NCI-H1436 treated with DMSO at 0.1 percent for 48 hours (cell line): ENCODE measurements at places on chromosomes 16 and 17.

DNA sequence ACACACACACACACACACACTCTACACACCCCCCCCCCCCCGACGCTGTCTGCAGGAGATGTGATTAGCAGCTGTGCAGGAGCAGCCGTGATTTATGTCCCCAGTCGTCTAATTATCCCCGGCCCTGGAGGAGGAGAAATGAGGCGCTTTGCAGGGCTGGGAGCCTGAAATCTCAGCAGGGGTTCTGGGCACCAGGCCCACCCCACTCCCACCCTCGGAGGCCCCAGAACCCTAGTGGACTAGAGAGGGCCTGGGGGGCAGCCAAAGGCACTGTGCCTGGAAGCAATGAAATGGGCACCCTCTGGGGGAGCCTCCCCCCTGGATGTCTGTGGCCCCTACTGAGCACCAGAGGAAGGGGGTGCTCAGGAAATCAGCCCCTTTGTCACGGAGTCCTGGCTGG, 134.2 kb upstream of the CIBAR2 start:
- no peak for DNase-seq

DNA sequence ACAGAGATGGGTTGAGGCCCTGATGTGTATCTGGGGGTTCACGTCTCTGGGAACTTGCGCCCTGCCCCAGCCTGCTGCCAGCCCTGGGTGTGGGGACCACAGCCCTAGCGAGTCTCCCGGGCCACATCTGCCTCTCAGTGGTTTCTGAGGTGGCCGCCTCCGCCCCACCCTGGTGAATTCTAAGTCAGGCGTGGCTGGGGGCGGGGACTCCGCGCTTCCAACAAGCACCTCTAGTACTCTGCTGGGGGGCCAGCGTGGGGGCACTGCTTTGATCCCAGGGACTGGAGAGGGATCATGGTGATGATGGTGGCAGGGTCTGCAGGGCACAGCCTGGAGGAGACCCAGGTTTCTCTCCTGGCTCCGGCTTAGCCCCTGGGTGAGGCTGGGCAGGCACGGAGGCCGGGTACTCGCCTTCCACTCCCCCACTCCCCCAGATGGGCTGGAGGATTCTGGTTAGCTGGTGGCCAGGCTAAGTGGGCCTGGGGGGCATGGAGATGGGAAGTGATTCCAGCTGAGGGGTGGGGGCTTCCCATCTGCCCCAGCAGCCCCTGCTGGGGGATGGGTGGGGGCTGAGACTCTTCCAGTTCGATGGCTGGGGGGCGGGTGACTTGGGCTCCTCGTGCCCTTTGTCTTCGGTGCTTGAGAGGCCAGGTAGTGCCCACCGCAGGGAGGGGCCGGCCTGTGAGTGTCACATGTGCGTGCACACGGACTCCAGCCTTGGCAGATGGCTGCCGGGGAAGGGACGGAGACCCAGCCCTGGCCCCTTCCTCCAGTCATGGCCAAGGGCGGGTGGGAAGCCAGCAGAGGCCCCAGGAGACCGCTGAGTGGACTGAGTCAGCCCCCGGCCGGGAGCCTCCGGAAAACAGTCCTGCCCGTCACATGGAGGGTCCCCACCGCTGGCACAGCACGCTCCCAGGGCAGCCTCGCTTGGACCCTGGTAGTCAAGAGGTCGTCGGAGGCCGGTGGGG, 3.9 kb downstream of the GLIS2 start:
- DNase-seq, result no peak

- DNase-seq, result no peak
Observed at GRCh38 chr17:56599566-56599965, 6.1 kb downstream of the NOG start.

DNA sequence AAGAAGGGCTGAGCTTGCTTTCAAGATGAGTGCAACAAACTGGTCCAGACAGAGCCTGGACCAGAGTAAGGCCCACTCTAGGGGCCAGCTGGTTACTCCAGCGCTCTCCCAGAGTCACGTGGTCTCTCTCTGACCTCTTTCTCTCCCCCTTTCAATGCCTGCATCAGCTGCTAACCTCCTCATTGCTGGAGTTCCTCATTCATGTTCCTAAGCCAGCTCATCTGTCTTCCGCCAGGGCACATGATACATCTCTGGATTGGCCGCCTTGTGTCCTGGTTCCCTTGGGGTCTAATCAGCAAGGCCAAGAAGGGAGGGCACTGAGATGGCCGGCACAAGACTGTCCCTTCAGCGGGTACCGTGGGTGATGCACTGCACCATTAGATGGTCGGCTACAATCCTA, 26.9 kb upstream of the ZFP90 start:
- no peak for DNase-seq

DNA sequence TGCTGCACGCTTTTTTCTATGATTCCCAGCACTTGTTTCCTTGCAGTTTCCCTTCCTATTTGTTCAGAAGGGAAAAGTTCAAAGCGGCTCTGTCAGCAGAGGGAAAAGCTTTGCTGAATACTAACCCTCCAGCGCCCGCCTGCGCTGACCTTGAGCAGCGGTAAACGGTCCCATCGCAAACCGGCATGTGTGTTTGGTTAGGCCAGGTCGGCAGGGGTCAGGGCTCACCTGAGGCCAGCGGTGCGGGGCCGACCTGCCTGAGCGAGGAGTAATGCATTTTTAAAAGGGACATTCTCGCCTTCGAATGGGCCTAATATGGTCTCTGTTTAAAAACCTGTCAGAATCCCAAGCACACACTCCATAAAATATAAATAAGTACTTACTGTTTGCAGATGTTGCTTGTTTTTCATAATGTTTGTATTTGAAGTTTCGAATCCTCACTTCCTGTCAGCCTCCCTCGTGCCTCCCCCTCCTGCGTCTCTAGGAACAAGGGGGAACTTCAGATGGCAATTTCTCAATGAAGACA, 110.1 kb downstream of the IRX3 start:
- no peak for DNase-seq

DNA sequence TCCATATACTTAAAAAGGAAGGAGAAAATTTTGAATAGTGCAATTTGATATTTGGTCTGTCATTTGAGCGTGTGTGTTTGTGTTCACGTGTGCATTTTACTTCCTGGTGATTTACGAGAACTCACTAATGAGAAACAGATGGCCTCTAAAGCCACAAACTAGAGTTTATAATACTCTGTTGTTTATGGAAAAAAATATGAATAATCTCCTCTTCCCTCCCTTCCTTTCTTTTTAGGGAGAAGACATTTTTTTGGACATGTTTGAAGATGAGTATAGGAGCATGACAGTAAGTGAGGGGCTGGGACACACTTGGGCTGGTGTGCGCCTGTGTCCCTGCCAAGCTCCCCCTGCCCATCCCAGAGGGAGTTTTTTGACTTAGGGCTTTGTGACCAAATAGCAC, 102.7 kb downstream of the CLEC16A start:
- no peak for DNase-seq

DNA sequence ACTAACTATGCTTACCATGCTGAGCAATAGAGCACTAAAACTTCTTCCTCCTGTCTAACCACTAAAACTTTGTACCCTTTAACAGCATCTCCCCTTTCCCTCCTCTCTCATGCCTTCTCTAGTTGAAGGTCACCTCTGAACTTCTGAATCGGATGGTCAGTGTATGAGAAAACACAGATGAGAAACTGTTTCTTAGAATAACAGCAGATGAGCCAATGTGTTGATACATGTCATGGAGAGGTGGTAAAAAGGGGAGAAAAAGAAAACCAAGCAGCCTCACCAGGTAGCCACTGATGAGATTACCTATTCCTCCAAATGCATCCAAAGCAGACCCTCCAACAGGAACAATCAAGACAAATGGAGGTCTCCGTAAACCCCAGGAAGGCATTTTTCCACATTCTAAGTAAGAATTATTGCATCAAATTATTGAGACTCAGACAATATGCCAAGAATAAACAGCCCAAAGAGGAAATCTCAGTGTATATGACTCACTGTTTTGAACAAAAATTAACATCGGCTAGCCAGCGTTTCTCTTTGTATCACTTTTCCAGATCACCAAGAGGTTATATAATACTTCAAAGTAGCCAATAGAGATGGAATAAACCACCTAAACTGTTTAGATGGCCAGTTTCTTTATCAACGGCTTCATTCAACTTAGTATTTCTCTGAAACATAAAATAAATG, 793.3 kb upstream of the SOX9 start:
- no peak for DNase-seq

DNA sequence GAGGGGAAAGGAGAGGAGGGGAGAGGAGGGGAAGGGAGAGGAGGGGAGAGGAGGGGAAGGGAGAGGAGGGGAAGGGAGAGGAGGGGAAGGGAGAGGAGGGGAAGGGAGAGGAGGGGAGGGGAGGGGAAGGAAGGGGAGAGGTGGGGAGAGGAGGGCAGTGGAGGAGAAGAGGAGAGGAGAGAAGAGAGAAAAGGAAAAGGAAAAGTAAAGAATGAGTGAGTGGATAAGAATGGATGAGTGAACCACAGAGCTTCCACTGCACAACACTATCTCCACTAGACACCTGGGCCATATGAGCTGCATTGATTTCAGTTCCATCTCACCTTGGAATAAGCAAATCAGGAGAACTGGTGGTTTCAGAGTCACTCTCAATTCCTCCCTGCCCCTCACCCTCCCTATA, 204.1 kb upstream of the TOX3 start:
- no peak for DNase-seq

GRCh38 chr17:13310858-13311257, 290.9 kb downstream of the HS3ST3A1 start:
- DNase-seq, result no peak

DNA sequence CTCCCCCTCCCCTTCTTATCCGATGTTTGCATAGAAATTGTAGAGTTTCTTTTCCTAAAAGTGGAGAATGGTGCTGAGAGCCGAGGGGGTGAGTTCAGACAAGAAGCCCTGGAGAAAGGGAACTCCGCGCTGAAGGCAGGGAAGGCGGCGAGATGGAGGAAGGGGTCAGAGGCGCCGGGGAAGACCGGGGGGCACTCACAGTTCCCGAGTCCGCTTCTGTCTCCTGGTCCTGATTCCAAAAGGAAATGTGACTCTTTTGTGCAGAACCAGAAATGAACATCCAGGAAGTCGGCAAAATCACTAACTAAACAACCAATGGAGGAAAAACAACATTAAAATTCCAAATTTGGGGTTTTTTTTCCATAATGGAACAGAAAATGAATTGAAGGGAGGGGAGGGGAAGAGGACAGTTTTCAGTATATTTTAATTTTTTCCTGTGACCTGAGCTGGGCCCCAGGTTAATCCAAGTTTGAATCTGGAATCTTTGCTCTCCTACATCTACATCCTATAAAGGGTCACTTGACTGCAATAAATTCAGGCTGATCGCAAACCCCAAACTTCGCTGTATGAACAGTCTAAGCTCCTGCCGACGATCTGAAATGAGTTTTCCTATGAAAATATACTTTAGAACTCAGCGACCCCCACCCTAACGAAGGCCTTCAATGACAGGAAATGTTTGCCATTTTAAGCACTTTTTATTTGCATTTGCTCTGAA, 252.3 kb downstream of the C16orf95 start:
- no peak for DNase-seq

DNA sequence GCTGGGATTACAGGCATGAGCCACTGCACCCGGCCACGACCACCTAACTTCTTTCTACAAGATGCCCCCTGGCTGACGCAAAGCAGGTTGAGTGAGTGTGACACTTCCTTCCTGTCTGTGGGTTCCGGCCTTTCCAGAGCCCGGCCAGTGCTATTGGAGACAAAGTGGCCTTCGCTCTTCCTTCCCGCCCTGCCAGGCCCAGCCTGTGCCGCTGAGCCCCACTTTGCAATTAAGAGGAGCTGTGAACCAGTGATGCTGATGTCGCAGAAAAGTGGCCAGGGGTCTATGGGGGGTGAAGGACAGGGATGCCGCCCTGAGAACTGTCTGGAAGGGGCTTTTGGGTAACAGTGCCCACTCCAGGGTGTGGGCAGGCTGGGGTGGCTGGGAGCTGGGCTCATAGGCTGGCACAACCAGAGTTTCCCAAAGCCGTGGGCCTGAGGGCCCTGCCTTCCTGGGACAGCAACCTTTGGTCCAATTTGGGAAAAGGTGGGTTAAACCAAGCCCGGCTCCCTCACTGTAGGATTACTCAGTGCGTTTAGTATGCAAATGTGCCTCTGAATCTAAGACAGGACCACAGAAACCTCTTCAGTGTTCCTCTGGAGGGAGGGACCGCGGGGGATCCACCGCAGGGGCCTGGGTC, 174.9 kb downstream of the SEC14L1 start:
- no peak for DNase-seq

- DNase-seq, result no peak
Observed at GRCh38 chr17:39014795-39015545, 47.8 kb upstream of the FBXO47 start.

DNA sequence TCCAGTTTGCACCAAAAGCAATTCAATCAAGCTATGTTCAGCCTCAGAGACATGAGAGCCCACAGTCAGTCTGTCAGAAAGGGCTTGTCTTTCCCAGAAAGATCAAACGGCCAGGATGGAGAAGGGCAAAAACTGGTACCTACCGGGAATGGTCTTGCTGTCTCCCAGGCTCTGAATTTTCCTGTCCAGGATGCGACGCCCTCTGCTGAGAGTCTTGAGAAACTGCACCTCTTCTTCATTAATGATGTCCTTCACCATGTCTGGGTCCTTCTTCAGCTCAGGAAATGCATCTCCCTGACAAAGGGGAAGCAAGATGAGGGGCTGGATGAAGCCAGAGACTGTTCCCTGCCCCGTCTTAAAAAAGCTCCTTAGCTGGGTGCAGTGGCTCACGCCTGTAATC, 15.8 kb upstream of the EXOSC6 start:
- no peak for DNase-seq

- DNase-seq, result peak; percentile 49
Observed at GRCh38 chr17:57537524-57538410, 207.3 kb downstream of the CCDC182 start.

DNA sequence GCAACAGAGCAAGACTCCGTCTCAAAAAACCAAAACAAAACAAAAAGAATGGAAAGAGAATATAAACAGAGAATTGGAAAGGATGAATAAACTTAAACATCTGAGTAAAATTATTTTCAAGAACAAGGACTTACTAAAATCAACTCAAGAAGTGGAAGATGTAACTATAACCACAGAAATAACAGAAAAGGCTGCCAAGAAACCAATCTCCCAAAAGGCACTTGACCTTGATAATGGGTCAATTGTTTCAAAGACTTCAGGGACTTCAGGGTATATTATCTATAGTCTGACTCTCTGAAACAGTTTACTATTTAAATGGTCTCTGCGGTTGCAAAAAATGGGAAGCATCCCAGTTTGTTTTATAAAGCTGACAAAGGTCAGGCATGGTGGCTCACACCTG, 35.1 kb downstream of the VPS53 start:
- no peak for DNase-seq

- no peak for DNase-seq
Observed at GRCh38 chr16:58339452-58339981, 44.7 kb upstream of the PRSS54 start.

- no peak for DNase-seq
Observed at GRCh38 chr17:58660621-58661020, 31.2 kb downstream of the TEX14 start.

GRCh38 chr17:83073389-83074063, 5.9 kb upstream of the METRNL start:
- no peak for DNase-seq

DNA sequence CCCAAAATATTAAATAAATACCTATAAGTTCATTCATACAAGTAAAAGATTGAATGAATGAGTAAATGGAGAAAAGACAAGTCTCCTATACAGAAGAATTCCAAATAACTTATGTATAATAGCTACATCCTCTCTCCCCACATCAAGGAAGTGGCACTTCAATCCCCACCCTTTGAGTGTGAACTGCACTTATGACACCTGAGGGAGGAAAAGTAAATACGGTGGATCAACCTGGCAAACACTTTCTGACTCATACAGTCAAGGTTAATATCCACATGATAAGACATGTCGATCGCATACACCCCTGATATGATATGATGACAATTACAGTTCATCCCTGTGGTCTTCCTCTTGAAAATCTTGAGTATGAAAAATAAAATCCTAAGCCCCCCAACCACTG, 18.0 kb downstream of the SLFN12L start:
- no peak for DNase-seq
